ENCODE measurements at places on chromosomes 5 and 9. TPM values are rescaled to one million over a fixed set of nuclear protein-coding genes. Genes with fewer than 3 reads are reported as not detected.

Gene CCDC180
- 5.0 TPM for total RNA-seq

DNA sequence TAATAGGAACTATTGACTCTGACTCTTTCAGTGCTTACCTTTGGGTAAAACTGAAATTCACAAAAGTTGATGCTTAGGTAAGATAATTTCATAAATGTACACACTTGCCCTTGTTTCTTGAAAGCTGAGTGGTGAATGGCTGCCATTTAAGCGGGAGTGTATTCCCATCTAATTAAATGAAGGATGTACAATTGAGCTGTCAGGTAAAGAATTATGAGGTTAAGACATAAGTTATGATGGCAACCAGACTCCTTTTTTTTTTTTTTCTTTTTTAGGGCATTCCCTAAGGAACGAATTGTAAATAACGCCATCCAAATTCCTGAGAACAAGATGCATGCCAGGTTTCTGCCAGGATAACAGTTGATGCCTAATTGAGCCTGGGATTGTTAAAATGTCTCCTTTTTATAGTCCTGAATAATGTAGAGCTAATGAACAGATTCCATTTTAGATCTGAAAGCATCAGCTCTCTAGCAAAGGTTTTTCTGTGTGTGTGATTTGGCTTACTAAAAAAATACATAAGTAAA is 199.7 kb downstream of the ISL1 start:
- DNase-seq: no peak

GRCh38 chr5:1723476-1723875 is 76.2 kb downstream of the MRPL36 start:
- no peak for DNase-seq

DNA sequence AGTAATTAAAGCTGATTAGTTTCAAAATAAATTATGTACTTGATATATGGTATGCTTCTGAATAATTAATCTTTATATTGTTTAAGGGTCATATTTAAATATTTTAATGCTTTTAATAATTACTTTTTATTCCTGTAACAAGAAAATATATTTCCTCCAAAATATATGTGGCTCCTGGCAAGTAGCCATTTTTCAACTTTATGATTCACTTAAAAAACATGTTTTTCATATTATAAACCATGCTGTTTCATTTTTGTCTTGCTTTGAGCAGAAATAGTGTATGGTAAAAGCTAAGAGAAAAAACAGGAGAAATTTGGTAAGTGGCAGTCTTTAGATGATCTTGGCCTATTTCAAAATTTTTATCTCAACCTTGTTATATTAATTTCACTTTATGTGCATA is 14.6 kb downstream of the SPATA9 start:
- DNase-seq: no peak

DNA sequence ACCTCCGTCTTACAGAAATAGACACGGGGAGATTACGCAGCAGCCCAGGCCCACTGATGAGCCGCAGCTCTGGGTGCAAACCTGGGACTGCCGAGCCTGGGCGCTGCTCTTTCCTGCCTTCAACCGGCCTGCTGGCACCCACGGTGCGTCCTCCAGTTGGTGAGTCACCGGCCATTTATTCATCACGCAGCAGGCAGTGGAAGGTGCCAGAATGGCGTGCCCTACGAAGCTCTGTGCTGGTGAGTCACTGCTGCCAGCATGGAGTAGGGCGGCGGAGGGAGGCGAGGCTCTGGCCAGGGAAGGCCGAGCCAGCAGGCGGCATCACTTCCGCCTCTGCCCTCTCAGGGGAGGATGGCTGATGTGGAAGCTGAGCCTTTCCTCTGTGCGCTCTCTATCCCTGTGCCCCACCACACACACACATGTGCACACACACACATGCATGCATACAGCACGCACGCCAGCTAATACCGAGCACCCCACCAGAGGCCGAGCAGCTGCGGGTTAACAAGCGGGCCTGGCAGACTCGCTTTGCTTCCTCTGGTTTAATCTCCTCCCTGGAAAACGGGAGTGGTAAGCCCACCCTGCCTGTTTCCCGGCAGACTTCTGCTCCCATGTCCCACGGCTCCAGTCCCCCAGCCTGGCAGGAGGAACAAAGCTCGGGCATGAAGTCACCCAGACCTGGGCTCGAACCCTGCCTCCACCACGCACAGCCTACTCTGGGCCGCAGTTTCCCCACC is 39.2 kb downstream of the OLFM1 start:
- no peak for DNase-seq

DNA sequence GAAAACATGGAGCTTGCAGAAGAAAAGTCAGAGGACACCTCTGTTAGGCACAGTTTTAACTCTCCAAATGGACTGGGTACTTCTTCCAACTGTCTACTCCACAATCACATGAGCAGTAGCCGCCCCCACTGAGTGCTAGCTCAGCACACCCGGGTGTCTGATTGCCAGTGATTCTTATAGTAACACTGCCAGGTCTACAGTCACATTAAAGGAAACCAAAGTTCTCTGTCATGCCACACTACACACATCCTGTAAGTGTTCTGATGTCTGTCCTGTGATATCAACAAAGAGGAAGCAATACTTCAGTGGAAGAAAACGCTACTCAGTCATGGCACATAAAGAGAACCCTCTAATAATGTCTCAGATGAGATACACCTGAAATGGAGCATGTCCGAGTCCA is at the start of gene HAVCR2:
TSS of gene HAVCR2 (minus strand) at position 69 of the 400 bp plus-strand sequence. CDS start at position 8, 61 bp downstream.
- peak; percentile 56 for DNase-seq

Gene SLC36A2
- total RNA-seq: not detected

GRCh38 chr9:89461265-89461664 is 36.6 kb downstream of the SEMA4D start:
- no peak for DNase-seq

GRCh38 chr9:36029765-36030528 is 6.8 kb upstream of the RECK start:
- DNase-seq: no peak

Gene IL3
- not detected for total RNA-seq

GRCh38 chr9:129121483-129121882 is 10.3 kb downstream of the PTPA start:
- no peak for DNase-seq

All from mucosa of descending colon (tissue), 3 donors.